ENCODE measurements at places on chromosomes 4 and X.
A peak's percentile ranks its signal among the peaks of the same experiment; 100 is the strongest.

DNA sequence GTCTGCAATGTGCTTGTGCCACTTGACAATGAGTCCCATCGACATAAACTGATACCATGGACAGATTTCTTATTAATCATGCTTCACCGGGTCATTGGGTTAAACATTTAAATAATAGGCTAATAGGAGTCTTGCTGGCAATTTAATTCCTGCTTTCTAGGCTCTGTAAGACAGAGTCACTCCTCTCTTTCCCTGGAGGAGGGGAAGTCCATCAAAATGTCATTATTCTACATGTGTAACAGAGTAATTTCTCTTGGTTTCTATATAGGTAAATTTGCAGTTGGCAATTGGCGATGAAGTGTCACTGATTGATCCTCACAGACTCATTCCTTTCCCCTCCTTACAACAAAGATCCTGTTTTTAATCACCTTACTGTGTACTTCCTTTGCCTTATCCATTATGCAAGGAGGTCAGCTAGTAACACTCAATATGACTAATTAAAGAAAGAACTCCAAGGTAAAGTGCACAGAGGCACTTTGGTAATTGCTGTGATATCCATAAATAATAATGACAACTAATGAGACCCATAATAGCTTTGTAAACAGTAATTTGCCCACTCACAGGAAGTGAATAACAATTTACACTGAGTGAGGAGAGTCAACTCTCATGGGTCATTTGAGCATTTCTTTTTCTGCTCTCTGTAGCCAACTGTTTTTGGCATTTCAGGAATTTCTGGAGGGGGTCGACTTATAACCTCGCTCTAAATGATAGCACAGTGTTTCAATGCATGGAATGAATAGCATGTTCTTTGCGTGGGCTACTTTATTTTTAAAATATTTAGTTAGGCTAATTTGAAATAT is 184.0 kb downstream of the UGT8 start:
- DNase-seq, result no peak

DNA sequence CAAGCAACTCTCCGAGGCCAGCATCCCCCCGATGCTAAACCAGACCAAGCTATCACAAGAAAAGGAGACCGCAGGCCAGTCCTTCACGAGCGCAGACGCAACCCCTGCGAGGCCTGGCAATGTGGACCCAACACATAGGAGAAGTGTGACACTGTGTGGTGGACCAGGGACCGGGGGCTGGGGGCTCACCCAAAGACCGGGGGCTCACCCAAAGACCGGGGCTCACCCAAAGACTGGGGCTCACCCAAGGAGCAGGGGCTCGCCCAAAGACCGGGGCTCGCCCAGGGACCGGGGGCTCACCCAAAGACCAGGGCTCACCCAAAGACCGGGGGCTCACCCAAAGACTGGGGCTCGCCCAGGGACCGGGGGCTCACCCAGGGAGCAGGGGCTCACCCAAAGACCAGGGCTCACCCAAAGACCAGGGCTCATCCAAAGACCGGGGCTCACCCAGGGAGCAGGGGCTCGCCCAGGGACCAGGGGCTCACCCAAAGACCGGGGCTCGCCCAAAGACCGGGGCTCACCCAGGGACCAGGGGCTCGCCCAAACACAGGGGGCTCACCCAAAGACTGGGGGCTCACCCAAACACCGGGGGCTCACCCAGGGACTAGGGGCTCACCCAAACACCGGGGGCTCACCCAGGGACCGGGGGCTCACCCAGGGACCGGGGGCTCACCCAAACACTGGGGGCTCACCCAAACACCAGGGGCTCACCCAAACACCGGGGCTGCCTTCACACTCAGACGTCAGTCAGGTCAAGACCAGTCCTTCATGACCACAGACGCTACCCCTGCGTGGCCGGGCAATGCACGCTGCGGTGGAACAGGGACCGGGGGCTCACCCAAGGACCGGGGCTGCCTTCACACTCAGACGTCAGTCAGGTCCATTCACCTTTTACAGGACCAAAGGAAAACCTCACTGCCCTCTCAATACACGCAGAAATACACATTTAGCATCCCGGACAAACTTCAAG is 32.9 kb downstream of the PPP2R3B start:
- no peak for DNase-seq

GRCh38 chrX:11770320-11770719 is 12.3 kb downstream of the MSL3 start:
- DNase-seq, result peak; percentile 42

DNA sequence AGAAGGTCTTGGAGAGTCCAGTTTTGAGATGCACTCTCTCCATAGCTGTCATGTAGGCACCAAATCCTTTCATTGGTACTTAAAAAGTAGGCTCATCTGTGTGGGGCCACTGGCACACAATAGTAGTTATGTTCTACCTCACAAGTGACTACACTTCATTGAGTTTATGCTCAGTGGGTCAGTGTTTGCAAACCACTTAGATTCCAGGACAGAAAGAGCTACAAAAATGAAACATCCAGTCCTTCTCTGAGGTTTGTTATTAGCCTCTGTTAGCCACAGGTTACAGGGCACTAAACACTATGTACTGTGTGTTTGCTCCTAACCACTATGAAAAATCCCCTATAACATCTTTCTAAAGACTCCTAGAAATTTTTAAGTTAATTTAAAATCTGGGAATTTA is 13.8 kb downstream of the RAB28 start:
- no peak for DNase-seq

DNA sequence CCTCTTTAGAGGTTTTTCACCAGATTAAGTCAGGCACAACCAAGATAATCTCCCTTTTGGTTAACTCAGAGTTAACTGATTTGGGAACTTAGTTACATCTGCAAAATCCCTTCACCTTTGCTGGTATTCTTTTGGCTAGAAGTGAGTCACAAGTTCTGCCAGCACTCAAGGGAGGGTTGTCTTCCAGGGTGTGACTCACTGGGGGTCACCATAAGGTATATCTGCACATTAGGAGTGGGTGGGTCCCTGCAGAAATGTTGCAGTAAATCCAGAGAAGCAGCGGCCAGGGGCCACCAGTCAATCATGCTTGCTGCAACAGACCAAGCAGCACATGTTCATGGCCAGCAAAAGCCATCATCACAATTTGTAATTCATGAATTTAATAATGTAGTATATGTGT is 59.8 kb upstream of the MAML3 start:
- peak; percentile 54 for DNase-seq

GRCh38 chrX:120614816-120615215 is 10.9 kb downstream of the MCTS1 start:
- no peak for DNase-seq

- DNase-seq, result no peak
These were observed 36.9 kb upstream of the ADGRA3 start for GRCh38 chr4:22552812-22553211.

GRCh38 chrX:52933976-52934703 is 24.2 kb downstream of the FAM156A start:
- DNase-seq, result no peak

GRCh38 chr4:53483250-53483649 is 105.8 kb downstream of the FIP1L1 start:
- DNase-seq, result no peak

DNA sequence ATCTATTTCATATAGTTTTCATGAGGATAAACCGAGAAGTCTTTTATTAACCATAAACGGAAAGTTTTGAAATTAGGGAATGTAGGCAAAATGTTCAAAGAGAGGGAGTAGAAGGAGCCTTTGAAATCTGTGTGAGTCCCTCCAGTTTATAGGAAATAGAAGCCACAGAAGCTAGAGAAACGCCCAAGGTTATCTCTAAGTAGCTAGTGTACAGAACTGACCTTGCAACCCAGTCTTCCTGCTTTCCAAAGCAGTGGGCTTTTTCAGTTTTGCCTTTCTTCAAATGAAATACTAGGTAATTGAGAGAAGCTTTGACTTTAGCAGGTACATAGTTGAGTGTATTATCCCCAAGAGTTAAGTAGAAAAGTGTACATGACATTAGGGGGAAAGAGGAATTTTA is 39.4 kb downstream of the STIM2 start:
- DNase-seq, result no peak

- no peak for DNase-seq
These were observed 74.7 kb downstream of the BEND2 start for GRCh38 chrX:18146009-18146408.

- no peak for DNase-seq
These were observed 23.2 kb upstream of the TSPAN7 start for GRCh38 chrX:38538134-38538533.

GRCh38 chr4:37728064-37728463 is 41.9 kb upstream of the RELL1 start:
- no peak for DNase-seq

GRCh38 chr4:134085496-134085895 is 116.1 kb downstream of the PABPC4L start:
- no peak for DNase-seq

GRCh38 chr4:81565142-81565870 is 93.6 kb upstream of the RASGEF1B start:
- no peak for DNase-seq

DNA sequence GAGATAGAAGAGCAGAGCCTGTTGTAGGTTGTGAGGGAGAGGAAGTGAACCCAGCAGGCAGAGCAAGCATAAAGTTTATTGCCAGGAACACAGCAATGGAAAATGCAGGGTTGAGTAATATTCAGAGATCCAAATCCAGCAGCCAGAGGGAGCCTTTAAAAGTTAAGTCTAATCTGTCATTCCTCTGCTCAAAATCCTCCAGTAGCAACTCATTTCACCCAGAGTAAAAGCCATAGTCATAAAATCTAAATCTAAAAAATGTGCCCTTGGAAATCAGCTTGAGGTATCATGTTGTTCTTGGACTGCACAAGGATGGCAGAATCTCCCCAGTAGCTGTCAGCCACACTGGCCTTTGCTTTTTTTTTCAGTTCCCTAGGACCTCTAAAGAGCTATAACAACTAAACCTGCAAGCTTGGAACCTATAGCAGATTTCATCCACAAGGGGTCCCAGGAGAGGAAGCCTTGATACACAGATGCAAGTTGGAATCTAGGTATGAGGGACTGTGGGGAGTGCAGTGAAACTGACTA is 62.9 kb upstream of the FRAS1 start:
- peak; percentile 42 for DNase-seq

DNA sequence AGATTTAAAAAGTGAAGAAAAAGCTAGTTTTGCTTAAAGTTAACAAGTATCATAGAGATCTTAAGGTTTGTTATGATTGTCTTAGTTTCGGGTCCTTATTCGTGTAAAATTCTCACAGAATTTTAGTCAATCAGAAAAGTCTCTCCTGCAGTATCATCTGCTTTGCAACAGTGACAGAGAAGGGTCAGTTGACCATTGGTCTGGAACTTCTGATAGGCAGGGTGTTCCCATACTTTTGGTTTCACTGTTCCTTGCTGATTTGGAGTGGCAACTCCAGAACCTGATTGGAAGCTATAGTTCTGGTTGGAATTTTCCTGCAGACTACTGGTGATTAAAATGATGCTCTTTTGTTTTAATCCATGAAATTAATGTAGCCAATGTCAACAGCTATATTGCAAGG is 1.8 kb downstream of the IL15 start:
- DNase-seq, result no peak

DNA sequence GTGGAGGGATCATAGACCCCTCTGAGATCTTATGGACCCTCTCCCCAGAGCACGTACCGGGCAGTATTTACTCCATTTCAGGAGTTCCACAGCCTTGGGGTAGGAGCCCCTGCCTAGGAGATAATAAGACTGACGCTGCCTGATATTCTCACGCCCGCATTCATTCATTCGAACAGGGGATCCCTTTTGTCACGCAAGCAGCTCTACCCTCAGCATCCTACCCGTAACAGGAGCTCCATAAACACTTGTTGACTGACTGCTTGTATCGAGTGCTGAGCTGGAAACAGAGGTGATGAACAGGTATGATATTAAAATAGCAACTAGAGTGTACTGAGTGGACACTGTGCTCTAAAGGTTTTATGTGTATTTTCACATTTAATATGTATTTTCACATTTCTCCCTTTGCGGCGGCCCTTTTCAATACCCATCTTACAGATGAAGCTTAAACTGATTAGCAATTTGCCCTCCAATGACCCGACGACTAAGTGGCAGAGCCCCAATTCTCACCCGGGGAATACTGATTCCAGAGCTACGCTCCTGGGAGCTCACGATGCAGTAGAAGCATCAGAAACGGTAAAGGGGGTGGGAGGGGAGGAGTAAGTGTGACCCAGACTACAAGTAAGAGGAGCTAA is 888 bp downstream of the RAB28 start:
- DNase-seq, result peak; percentile 1

- DNase-seq, result no peak
These were observed 7.7 kb upstream of the OCIAD2 start for GRCh38 chr4:48914311-48914710.

DNA sequence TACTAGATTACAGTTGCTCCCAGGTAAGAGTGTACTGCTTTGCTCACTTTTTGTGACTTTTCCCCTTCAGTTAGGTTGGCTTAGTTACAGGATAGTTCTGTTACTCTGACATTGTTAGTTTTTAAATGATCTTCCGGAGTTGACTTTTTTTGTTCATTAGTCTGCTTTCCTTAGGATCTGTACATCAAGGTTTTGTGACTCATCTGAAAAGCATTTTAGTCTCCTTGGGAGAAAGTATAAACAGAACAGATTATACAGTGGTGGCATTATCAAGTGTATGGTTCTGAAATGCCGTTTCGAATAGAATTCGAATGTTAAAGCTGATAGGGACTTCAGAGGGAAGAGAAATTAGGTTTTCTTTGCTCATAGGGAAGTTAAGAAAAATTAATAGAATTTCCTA is 63.3 kb downstream of the USP9X start:
- peak; percentile 8 for DNase-seq

GRCh38 chr4:2786794-2787229 is 6.1 kb upstream of the SH3BP2 start:
- DNase-seq, result no peak

- no peak for DNase-seq
These were observed 222.8 kb downstream of the FRMPD4 start for GRCh38 chrX:12360986-12361598.

GRCh38 chr4:157664726-157665125 is 444.2 kb downstream of the GRIA2 start:
- DNase-seq, result peak; percentile 8
